Large intestine (tissue), 12 donors: ENCODE measurements at places on chromosomes 2 and 18.
A peak's percentile ranks its signal among the peaks of the same experiment; 100 is the strongest.

DNA sequence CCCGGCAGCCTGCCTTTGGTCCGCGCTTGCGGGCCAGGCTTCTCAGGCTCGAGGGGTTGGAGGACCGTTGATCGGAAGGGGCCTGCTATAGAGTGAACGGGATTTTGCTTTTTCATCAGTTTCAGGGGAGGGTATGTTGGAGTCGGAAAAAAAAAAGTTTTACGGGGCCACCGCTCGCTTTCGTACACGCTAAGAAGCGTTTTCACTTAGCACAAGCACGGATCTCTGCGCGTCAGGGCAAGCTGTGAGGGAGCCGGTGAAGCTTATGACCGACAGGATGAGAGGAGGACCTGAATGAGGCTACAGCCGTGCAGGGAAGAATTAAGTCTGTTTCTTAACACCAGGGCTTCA is 443 bp downstream of the CPSF3 start:
- H3K4me1 ChIP-seq = peaks cover 10% of the 10 kb centered on the region
- H3K27ac ChIP-seq = peak overlapping the region; percentile 69
- H3K4me3 ChIP-seq = peak overlapping the region; percentile 78
- no peaks in the 10 kb centered on the region for H3K27me3 ChIP-seq

- H3K36me3 ChIP-seq = no peaks in the 10 kb centered on the region
- H3K27me3 ChIP-seq = peaks cover 3% of the 10 kb centered on the region
- H3K27ac ChIP-seq = no peak overlapping the region
- H3K4me1 ChIP-seq = no peaks in the 10 kb centered on the region
Observed at GRCh38 chr2:109437325-109438090, 176.3 kb downstream of the SEPTIN10 start.

- H3K27ac ChIP-seq = no peak overlapping the region
- DNase-seq = no peak
- H3K27me3 ChIP-seq = no peaks in the 10 kb centered on the region
- no peak overlapping the region for H3K4me3 ChIP-seq
- peaks cover 11% of the 10 kb centered on the region for H3K36me3 ChIP-seq
- no peaks in the 10 kb centered on the region for H3K4me1 ChIP-seq
Observed at GRCh38 chr2:37997629-37998028, 72.5 kb downstream of the RMDN2 start.

DNA sequence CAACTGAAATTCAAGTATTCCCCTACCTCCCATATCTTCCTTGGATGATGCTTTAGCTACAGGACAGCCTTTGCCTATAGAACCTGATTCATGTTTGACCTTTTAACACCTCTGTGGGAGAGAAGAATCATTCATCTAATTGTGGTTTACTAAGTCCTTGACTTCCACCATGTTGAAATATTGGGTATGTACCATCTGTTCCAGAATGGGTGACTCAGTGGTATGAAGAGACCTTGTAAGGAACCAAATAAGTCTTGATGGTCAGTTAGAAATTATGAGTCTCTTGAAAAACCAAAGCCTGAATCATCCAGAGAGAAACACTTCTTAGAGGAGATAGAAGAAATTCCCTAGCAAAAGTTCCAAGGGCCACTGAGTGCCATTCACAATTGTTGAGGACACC is 27.5 kb downstream of the STAMBP start:
- H3K27ac ChIP-seq = no peak overlapping the region
- H3K4me3 ChIP-seq = no peak overlapping the region
- H3K4me1 ChIP-seq = peaks cover under 1% of the 10 kb centered on the region

DNA sequence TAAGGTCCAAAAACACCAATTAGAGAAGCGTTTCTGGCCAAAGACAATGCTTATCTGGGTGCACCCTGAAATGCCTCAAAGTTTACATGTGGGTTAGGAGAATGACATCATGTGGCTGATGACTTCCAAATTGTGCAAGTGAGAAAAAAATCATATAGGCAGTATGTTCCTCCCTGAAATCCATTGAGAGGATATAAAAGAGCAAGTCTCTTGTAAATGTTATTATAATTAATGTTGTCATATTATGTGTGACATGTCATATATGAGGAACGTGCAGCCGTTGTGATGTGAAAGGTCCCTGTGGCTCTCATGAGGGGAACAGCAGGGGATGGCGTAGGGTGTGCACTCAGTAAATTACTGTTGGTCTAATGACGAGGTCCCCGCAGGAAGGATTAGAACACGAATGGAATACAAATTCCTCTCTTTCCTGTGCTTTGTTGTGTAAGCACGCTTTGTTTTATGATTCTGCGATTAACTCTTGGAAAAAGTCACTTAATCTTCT is 290.8 kb downstream of the PRKCE start:
- peaks cover 14% of the 10 kb centered on the region for H3K4me1 ChIP-seq
- H3K27ac ChIP-seq = no peak overlapping the region
- H3K36me3 ChIP-seq = no peaks in the 10 kb centered on the region
- no peak overlapping the region for H3K4me3 ChIP-seq
